Thymus (tissue), 14 donors: ENCODE measurements at places on chromosomes 3 and 15. TPM values are rescaled to one million over a fixed set of nuclear protein-coding genes. Genes with fewer than 3 reads are reported as not detected.

DNA sequence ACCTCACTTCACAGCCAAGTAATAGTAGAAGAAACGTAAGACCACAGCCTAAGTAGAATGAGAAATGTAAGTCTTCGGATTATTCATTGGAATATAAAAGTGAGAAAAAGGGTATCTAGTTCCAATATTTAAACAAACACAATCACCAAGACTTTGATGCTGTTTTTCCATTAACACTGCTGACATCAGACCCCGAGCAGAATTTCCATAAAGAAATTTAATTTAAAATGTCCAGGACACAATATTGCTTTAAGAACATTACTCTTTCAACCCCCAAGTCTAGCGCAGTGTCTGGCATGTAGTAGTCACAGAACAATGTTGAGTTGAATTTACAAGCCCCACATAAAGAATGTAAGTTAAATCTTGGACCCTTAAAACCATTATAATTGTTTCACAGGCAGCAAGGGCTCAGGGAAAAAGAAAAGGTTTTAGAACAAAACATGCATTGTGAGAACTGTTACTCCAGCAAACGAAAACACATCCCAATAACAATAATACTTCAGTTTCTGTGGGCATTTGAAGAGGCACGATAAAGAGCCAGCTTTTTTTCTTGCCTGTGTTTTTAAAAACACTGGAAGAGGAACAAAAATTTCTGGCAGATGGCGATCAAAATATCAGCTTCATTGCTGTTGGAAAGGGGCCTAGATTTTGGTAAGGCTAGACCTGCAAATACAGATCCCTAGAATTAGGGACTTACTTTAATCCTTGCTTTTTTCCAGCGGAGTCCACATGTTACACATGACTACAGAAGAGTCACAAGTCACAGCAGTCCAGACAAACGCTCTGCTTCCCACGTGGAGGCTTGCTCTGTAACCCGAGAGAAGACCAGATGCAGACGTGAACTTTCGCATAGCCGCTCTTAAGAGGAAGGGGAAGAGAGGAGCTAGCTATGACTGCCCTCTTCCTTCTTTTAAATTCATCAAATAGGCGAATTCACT lies 77.9 kb upstream of the IGSF10 start:
- DNase-seq, result no peak
- no peaks in the 10 kb centered on the region for H3K36me3 ChIP-seq
- no peaks in the 10 kb centered on the region for H3K4me1 ChIP-seq
- H3K27ac ChIP-seq, result peak overlapping the region; percentile 10
- H3K4me3 ChIP-seq, result no peak overlapping the region

DNA sequence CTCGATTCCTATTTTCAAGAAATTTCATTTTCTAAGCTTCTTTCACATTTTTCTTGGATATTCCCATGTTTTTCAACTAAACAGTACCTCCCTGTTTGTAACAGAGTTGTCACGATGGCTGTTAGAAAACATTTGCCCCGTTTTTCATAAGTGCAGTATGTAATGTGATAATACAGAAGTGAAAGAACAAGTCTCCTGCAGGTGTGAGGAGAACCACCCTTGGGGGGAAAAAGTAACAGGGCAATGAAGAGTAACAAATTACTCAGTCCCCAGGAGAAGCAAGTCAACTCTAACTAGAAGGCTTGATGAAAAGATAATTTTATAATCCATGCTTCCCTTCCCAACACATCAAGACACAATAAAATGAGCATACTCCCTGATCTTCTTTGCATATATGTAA lies 493.3 kb downstream of the FOXP1 start:
- peaks cover 7% of the 10 kb centered on the region for H3K4me1 ChIP-seq
- DNase-seq, result no peak
- H3K27ac ChIP-seq, result no peak overlapping the region
- H3K4me3 ChIP-seq, result no peak overlapping the region
- no peaks in the 10 kb centered on the region for H3K27me3 ChIP-seq

The ISLR2 gene
- total RNA-seq, result 0.19 TPM

GRCh38 chr15:66761726-66762595 lies 59.9 kb downstream of the SMAD6 start:
- no peak overlapping the region for H3K4me3 ChIP-seq
- no peak overlapping the region for H3K27ac ChIP-seq
- H3K36me3 ChIP-seq, result no peaks in the 10 kb centered on the region
- peaks cover 2% of the 10 kb centered on the region for H3K4me1 ChIP-seq
- no peak for DNase-seq
- H3K27me3 ChIP-seq, result peaks cover 20% of the 10 kb centered on the region

DNA sequence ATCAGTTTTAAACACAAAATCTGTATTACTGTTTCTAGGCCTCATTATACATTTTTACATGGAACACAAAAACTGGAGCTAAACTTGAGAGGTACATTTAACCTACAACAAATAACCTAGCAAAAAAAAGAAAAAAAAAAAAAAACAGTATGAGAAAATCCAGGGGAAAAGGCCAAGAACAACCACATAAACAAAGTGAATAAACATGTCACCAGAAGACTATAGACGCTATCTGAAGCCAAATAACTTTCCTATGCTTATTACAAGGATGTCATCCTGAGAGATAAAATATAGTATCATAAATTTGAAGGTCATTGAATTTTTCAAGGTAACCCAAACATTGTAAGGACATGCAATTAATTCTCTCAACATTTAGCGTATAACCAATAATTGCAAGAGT lies 911.6 kb downstream of the ROBO1 start:
- no peak overlapping the region for H3K27ac ChIP-seq
- no peaks in the 10 kb centered on the region for H3K36me3 ChIP-seq
- no peaks in the 10 kb centered on the region for H3K27me3 ChIP-seq
- no peak overlapping the region for H3K4me3 ChIP-seq
